ENCODE measurements at places on chromosomes 16 and 17.
A peak's percentile ranks its signal among the peaks of the same experiment; 100 is the strongest.

- no peak for DNase-seq
Measured at GRCh38 chr17:30947796-30948195, 23.0 kb upstream of the RNF135 start.

GRCh38 chr16:82814059-82814458 lies 187.3 kb downstream of the CDH13 start:
- no peak for DNase-seq

DNA sequence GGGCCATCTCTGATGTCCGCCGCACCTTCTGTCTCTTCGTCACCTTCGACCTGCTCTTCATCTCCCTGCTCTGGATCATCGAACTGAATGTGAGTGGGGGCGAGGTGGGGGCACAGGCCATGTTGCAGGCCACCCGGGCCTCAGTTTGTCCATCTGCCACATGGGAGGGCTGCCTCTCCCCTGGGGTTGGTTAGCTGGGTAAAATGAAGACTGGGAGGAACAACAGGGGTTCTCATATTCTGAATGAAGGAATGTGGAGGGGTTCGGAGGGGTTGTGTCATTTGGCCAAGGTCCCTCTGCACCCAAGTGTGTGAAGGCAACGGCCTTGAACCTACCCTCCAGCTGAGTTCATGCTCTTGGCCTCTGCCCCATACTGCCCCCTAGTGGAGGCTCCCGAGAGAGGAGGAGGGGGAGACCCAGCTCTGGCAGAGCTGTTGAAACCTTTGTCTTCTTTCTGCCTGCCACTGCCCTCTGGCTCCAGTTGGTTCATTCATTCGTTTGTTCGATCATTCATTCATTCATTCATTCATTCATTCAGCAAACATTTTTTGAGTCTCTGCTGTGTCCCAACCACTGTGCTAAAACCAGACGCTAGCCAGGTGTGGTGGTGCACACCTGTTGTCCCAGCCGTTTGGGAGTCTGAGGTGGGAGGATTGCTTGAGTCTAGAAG lies 11.4 kb upstream of the TCAP start:
- DNase-seq = peak; percentile 87

DNA sequence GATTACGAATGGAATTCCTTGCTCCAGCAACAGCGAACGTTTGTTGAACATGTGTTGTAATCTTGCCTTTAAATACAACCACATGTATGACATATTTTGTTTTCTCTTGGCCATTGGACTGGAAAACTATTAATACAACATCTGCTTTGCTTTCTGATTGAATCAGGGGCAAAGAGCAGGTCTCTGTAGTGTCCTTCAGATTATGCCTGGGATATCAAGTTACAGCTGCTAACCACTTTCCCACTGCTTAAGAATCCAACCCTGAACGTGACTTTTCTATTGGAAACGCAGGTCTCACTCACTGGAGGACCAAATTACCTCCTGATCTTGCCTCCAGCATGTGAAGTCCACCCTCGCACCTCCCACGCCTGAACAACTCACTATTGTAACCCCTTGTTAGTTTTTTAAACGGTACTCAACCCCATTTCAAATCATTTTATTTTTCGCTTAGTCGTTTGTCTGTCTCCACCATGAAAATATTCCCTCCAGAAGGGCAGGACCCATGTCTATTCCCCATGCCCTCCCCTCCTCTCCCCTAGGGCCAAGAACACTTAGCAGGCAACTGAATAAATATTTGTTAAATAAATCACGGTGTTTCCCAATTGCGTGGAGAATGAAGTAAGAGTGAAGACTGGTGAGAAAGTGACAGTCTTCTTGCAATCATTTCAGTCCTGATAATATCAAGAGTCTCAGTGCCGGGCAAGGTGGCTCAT lies 57.4 kb upstream of the MRTFB start:
- DNase-seq = no peak

DNA sequence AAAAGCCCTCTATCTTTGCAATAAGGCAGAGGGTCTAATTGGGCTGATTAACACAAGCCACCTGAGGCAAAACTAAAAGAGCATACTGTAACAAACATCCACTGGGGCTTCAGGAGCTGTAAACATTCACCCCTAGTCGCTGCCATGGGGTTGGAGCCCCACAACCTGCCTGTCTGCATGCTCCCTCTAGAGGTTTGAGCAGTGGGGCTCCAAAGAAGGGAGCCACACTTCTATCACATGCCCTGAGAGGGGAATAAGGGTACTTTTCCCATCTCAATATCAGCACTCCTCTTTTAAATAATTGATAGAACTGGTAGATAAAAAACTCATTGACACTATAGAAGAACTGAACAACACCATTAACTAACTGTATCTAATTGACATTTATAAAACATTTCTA lies 130.1 kb upstream of the COX10 start:
- DNase-seq = no peak

- DNase-seq = no peak
Measured at GRCh38 chr17:66570447-66571195, 264.3 kb upstream of the CACNG5 start.

DNA sequence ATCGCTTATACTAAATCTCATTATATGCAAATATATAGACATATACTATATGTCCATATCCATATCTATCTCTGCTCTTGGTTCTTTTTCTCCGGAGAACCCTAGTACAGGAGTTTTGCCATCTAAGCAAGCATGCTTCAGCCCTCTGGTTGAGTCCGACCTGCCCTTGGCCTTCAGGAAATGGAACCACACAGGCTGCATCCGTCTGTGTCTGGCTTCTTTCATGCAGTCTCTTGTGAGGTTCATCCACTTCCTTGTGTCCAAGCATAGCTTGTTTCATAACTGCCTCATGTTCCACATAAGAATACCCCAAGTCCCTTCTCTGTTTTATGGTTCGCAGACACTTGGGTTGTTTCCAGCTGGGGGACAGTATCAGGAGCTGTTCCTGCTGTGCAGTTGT lies 16.8 kb downstream of the SNX20 start:
- DNase-seq = no peak

All from stimulated activated CD4-positive, alpha-beta T cell treated with anti-CD3 and anti-CD28 coated beads, Interleukin-2, amount 100 ng/mL, for 48 hours (primary cell).